Stimulated activated CD4-positive, alpha-beta T cell treated with anti-CD3 and anti-CD28 coated beads, Interleukin-2, amount 100 ng/mL, for 24 hours (primary cell): ENCODE measurements at places on chromosomes 2 and 18.

DNA sequence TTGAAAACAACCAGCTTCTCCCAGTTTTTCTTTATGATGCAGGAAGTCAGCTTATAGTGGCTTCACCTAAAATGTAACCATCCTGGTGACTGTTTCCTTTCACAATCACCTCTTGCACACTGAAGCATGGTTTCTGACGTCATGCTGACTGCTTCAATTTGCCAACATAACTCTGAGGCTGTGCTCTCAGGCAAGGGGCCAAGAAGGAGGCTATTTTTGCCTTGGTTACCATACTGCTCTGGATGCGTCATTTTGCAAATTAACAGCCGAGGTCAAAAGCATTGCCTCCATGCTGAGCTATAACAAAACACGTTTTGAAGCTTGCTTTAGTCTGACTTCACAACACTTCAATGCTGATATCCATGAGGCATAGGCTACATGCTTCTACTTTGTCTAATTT is 397.8 kb downstream of the METTL4 start:
- no peak for DNase-seq

DNA sequence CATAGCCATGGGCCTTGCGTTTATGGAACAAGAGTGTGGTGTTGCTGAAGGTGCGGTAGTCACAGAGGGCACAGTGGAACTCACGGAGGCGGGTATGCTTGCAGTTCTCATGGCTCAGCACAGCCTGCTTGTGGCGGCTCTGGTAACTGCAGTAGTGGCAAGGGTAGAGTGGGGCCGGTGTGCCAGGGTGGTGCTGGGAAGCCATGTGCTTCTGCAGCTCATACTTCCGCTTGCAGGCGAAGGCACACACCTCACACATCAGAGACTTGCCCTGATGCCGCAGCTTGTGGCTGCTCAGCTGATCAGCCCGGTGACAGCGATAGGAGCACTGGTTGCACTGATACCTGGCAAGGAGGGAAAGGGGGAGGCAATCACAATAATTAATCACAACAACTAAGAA is 14.7 kb downstream of the ZNF142 start:
- no peak for DNase-seq

GRCh38 chr18:70672581-70672980 is 383.7 kb downstream of the SOCS6 start:
- no peak for DNase-seq

- no peak for DNase-seq
Observed at GRCh38 chr2:113342650-113343049, 63.9 kb upstream of the PAX8 start.

- no peak for DNase-seq
Observed at GRCh38 chr18:57015451-57015850, 131.4 kb upstream of the BOD1L2 start.

DNA sequence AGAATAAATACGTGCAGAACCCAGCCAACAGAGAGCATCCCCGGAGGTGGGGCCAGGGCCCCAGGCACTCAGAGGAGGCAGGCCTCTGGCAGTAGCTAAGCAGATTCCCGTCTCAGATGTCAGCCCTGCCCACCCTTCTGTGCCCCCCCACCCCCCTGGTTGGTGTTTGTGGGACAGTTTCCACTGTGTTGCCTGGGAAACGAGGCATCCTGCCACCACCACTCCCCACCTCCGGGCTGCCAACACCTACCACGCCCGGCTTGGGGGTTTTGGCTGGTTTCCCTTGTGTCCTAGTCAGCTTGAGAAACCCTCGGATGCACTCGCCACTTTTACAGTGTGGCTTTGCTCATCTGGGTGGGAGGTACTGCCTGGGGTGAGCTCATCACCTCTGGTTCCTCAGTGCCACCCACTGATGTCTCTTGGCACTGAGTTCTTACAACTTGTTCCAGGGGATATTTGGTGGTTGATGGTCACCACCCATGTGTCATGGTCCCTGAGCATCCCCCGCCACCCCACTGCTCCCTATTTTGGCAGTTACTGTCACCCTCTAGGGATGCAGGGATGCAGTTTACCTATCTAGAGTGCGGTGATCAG is 72.4 kb upstream of the YWHAQ start:
- peak; percentile 76 for DNase-seq

DNA sequence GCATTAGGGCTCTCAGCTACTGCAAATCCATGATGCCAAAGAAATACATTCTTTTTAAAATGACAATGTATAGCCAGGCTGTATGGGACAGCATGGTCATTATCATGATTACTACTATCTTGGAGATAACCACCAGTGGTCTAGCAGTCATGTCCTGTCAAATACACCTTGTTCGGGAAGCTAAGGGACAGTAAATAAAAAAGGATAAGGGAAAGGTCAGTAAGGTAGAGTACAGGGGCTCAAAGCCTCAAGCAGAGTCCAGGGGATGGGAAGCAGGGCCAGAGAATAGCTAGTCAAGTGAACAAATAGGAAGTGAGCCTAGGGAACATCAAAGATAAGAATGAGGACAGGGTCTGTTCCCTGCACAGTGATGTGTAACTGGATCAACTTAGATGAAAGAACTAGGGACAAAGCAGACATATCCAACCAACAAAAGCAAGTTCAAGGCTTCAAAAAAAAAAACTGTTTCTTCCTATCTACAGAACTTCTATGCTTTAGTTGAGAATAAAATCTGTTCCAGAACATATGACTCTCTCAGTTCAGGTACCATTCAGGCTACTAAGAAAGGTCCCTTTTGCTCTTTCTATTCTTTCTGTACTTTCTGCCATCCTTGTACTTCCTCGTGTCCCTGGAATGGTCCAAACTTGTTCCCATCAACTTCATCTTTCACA is 62.9 kb upstream of the EHBP1 start:
- DNase-seq, result no peak

GRCh38 chr2:77518311-77518710 is 3.9 kb downstream of the LRRTM4 start:
- DNase-seq, result no peak

- no peak for DNase-seq
Observed at GRCh38 chr2:14756981-14757657, 124.6 kb downstream of the LRATD1 start.

GRCh38 chr2:40451918-40452605 is at the start of gene SLC8A1:
TSS of gene SLC8A1 (minus strand) at chr2:40452090.
- DNase-seq, result no peak

- DNase-seq, result no peak
Observed at GRCh38 chr2:102592601-102593000, 26.8 kb upstream of the SLC9A2 start.

- DNase-seq, result no peak
Observed at GRCh38 chr2:195590861-195591205, 66.2 kb upstream of the SLC39A10 start.

- no peak for DNase-seq
Observed at GRCh38 chr2:161420406-161421074, 4.4 kb downstream of the TBR1 start.

GRCh38 chr2:52365946-52366345 is 1334.0 kb upstream of the NRXN1 start:
- DNase-seq, result no peak

DNA sequence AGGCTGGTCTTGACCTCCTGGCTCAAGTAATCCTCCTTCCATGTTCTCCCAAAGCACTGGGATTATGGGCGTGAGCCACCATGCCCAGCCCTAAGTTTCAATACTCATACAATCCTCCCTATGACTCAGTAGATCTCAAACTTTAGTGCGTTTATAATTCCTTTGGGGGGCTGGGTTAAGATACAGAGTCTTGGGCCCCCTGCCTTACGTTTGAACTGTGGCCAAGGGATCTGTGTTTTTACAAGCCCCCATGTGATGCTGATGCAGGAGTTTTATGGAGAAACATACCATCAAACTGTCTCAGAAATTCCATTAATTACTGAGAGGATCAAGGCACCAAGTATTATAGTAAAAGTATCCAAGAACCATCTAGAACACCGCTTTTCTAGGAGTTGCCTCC is 38.2 kb upstream of the FAM136A start:
- DNase-seq, result no peak

DNA sequence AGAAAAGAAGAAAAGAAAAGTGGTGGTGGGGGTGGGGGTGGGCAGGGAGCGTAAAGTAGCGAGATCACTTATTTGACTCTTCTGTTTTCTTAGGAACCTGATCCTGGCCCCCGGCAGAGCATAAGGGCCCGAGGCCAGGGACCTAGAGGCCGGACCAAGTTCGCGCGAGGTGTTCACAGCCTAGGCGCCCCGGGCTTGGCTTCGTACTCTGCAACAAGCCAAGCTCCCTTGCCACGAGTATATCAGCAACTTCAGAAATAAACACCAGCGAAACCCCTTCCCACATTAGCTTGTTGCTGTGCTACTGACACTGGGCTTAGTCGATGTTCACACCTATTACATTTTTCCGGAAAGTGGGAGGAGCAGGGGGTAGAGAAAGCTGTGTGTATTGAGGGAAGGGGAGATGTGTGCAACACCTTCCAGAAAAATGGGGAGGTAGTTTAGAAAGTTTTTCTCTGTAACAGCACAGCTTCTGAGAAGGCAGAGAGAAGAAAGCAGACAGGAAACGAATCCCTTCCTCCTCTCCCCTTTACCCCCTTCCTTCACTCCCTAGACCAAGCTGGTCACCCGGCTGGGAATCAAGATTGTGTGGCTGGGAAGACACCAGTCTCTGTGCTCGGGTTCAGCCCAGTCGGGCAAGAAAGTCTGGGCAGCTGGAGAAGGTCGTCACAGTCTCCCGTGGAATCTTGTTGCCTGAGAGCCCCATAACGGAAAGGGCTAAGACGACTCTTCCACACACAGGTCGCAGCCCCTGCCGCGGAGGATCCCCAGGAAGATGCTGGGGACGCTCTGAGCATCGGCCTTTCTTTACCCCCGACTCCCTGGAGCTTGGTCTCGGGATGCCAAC is 12.0 kb upstream of the SATB2 start:
- DNase-seq, result no peak

GRCh38 chr2:223247136-223247535 is 195.1 kb downstream of the KCNE4 start:
- DNase-seq, result no peak

- DNase-seq, result no peak
Observed at GRCh38 chr18:60667016-60667415, 294.4 kb upstream of the MC4R start.

DNA sequence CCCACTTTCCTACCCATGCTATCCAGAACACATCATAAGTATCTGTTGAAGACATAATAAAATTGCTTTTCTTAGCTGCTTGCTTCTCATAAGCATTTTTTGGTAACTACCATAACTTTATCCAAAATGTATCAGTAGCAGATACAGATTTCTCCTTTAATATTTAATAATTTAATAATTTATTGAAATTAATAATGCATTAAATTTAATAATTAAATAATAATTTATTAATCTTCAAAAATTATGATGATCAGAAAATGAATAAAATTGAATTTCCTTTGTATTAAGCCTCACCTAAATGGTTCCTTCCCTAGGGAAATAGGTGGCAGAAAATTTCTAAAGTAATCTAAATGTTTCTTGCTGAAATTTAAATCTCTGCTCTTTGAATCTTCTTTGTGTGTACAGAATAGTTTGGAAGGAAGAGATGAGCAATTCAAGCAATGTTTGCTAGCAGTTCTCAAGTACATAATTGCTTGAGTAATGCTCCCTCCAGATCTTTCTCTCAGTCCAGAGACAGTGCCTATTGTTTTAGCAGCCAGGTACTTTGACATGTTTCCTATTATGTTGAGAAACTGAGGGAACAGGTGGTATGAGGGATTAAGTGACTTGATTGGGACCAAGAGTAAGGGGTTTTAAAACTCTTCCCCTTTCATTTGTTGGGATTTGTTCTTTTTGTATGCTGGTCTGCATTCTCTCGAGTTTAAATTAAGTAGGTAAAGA is 123.1 kb upstream of the CYP26B1 start:
- no peak for DNase-seq

- no peak for DNase-seq
Observed at GRCh38 chr2:177611310-177611886, 218.8 kb downstream of the AGPS start.

DNA sequence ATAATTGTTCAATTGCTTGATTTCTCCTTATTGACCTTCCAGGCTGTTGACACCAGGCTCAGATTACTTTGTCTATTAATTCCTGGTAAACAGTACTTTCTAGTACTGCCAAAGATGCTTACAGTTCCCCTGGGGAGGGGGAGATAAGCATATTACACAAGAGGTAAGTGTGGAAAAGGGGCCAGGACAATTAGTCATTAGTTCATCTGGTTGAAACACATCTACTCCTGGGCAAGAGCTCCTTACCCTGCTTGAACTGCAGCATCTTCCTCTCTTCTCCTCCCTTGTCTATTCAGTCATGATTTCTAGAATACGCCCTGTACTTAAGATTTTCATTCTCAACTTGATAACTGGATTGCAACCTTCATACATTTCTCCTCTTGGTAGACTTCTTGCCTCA is 10.4 kb upstream of the SPATS2L start:
- DNase-seq, result no peak

DNA sequence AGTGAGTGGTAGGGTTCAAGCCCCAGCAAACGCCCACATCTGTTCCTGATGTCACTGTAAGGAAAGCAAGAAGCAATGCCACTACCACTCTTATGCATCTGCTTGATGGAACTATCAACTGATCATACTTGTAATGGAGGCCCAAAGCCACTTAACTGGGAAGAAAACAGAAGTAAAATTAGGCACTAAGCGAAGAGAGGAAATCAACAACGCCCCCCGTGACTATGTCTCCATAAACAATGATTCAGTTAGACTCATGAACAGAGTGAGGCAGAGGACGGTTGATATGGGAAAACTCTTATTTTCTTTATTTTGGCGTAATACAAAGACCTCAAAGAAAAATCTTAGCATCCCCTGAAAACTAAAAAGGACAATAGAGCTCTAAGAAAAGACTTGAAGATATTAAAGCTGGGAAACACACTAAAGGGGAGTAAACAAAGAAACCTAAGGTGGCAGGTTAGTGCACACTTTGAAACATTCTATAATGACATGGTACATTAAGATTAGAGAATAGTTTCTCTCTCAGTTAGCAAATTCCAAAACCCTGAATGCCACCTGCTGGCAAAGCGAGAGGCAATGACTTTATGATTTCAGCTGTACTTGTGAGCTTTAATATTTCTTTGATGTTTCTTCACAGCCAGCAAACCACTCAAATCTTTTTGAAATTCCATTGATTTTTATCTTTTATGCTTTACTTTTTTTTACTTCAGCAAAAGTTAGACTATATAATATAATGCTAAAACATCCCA is 86.5 kb downstream of the LRP2 start:
- DNase-seq, result no peak

DNA sequence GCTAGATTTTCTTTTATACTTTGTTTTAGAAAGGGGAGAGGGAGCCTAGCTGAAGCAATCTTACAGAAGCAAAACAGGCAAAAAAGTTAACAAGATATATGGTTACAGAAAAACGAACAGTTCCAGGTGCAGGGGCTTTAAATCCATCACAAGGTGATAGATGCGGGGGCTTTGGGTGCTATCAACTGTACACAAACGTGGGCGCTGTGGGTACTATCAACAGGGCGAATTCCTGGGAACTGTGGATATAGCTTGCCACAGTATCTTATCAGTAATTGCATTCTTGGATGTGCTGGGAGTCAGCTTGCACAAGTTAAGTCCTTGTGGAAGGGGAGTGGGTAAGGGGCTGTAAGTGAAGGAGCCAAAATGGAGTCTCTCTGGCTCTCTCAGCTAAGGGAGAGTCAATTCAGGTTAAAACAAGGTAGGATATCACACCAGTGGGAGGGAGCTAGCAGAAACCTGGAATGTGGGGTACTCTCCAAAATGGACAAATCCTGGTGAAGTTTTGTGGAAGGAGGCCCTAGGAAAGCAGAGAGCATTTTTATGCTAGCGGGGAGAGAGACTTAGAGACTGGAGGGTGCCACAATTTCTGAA is 325.8 kb upstream of the SPHKAP start:
- DNase-seq, result no peak

- no peak for DNase-seq
Observed at GRCh38 chr2:28294451-28294850, 98.2 kb upstream of the FOSL2 start.

- no peak for DNase-seq
Observed at GRCh38 chr2:229363185-229363814, 92.2 kb upstream of the PID1 start.

- peak; percentile 57 for DNase-seq
Observed at GRCh38 chr18:51153659-51154371, 43.7 kb downstream of the MEX3C start.
